T-cell (primary cell): ENCODE measurements at places on chromosomes 2 and 18. TPM values are rescaled to one million over a fixed set of nuclear protein-coding genes. Genes with fewer than 3 reads are reported as not detected.

PDE1A gene
- total RNA-seq, result not detected

GRCh38 chr2:9280224-9280623, 73.6 kb downstream of the ASAP2 start:
- no peak overlapping the region for H3K4me3 ChIP-seq
- DNase-seq, result no peak
- no peak overlapping the region for H3K27ac ChIP-seq
- peaks cover 23% of the 10 kb centered on the region for H3K27me3 ChIP-seq
- H3K4me1 ChIP-seq, result no peaks in the 10 kb centered on the region
- H3K36me3 ChIP-seq, result no peaks in the 10 kb centered on the region

GRCh38 chr2:66872081-66872985, 437.4 kb downstream of the MEIS1 start:
- DNase-seq, result no peak
- H3K4me1 ChIP-seq, result no peaks in the 10 kb centered on the region
- H3K36me3 ChIP-seq, result no peaks in the 10 kb centered on the region
- no peaks in the 10 kb centered on the region for H3K27me3 ChIP-seq
- no peak overlapping the region for H3K4me3 ChIP-seq

TMEM182 gene
- 5.7 TPM for total RNA-seq

- H3K27ac ChIP-seq, result no peak overlapping the region
- H3K4me3 ChIP-seq, result no peak overlapping the region
- no peaks in the 10 kb centered on the region for H3K36me3 ChIP-seq
- no peak for DNase-seq
Observed at GRCh38 chr2:113240915-113241911, 37.5 kb downstream of the PAX8 start.

SOX11 gene
- not detected for total RNA-seq

L3MBTL4 gene
- 0.64 TPM for total RNA-seq

PTPN2 gene
- 65.9 TPM for total RNA-seq

DNA sequence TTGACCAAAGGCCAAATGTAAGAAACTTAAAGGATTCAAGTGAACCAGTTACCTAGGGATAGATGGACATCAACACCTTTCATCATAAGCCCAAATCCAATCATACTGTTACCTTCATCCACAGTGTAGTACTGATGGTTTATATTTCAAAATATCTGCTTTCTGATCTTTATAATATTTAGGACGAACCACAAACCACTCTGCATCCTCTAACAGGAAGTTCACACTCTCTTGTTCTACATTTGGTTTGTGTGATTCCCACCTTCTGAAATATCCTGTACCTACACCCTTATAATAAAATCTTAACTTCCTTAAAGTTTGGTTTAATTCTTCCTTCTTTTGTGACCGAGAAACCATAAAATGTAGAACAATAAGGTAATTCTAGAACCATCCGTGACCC, 535.7 kb upstream of the CHAC2 start:
- H3K27me3 ChIP-seq, result no peaks in the 10 kb centered on the region
- no peaks in the 10 kb centered on the region for H3K36me3 ChIP-seq
- H3K4me1 ChIP-seq, result no peaks in the 10 kb centered on the region
- H3K27ac ChIP-seq, result no peak overlapping the region
- no peak overlapping the region for H3K4me3 ChIP-seq

GRCh38 chr2:23656597-23656973, 270.3 kb downstream of the ATAD2B start:
- no peak for DNase-seq
- no peak overlapping the region for H3K27ac ChIP-seq
- H3K27me3 ChIP-seq, result peaks cover 15% of the 10 kb centered on the region
- H3K36me3 ChIP-seq, result no peaks in the 10 kb centered on the region
- no peaks in the 10 kb centered on the region for H3K4me1 ChIP-seq

DNA sequence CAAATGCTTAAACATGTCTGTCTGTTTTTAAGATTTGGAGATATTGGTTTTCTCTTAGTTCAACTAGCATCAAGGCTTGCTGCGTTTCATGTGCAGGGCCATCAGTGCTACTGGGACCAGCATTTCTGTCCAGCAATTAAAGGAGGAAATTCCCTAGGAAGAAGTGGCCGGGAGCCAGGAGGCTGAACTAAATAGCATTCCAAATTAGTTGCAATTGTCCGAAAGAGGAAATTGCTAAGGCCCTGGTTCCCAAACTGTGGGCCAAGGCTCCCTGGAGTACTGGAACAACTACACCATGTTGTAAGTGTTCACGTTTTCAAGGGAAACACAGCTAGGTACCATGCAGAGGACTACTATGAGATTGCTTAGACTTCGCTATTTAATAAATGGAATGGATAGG, 257.9 kb downstream of the PTPRM start:
- peaks cover 2% of the 10 kb centered on the region for H3K4me1 ChIP-seq
- no peak overlapping the region for H3K27ac ChIP-seq
- H3K27me3 ChIP-seq, result no peaks in the 10 kb centered on the region
- H3K4me3 ChIP-seq, result no peak overlapping the region
- no peaks in the 10 kb centered on the region for H3K36me3 ChIP-seq

UCN gene
- total RNA-seq, result 3.8 TPM

GLI2 gene
- total RNA-seq, result 0.25 TPM

DNA sequence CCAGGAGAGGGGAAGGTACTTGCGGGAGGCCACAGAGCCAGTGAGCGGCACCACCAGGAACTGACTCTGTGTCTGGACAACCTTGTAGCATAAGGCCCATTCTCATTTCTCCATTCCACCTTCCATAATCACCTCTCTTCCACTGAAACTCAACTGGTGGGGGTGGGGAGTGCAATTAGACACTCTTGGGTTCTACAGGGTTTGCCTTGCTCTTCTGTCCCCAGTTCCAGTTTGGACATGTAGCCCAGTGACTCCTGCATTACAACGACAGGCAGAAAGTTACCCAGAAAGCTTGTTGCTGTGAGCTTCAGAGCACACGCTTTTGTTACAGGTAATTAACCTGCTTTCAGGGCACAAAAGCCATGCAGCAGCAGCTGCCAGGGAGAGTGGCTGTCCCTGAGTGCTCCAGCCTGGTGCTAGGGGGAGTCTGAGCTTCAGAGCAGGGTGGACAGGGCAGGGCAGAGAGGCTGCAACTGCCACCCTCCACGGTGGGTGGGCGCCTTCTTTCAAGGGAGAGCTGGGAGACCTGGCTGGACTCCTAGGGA, 65.2 kb downstream of the COPS8 start:
- peaks cover 3% of the 10 kb centered on the region for H3K4me1 ChIP-seq
- peaks cover 9% of the 10 kb centered on the region for H3K27me3 ChIP-seq
- no peak overlapping the region for H3K4me3 ChIP-seq

DNA sequence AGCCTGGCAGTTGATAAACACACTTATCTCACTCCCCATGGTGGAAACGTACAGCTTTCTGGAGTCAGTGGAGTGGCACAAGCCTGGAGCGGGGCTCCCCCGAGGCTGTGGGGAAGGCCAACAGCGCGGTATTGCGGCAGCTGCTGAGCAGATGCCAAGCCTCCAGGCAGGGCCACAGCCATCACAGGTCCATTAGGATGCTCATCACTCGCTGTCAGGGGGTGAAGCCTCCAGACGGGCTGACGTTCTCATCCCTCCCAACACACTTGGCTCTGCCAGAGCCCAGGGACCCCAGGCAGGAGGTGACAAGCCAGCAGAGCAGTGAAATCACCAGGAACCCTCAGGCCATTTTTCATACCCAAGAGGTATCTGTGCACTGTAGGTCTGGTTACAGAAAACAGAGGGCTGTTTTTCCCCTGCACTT, 529.2 kb upstream of the KLHL29 start:
- no peak overlapping the region for H3K27ac ChIP-seq
- H3K27me3 ChIP-seq, result no peaks in the 10 kb centered on the region
- no peak overlapping the region for H3K4me3 ChIP-seq
- DNase-seq, result no peak
- no peaks in the 10 kb centered on the region for H3K36me3 ChIP-seq

OSBPL6 gene
- 0.41 TPM for total RNA-seq

GRCh38 chr2:144529841-144530240, 9.9 kb upstream of the ZEB2 start:
- no peak overlapping the region for H3K27ac ChIP-seq
- H3K4me1 ChIP-seq, result no peaks in the 10 kb centered on the region
- no peaks in the 10 kb centered on the region for H3K27me3 ChIP-seq
- DNase-seq, result no peak
- H3K36me3 ChIP-seq, result no peaks in the 10 kb centered on the region

GRCh38 chr2:176435729-176436128, 166.5 kb downstream of the MTX2 start:
- H3K36me3 ChIP-seq, result no peaks in the 10 kb centered on the region
- no peak overlapping the region for H3K27ac ChIP-seq
- no peak overlapping the region for H3K4me3 ChIP-seq

- H3K4me3 ChIP-seq, result no peak overlapping the region
- H3K4me1 ChIP-seq, result no peaks in the 10 kb centered on the region
Observed at GRCh38 chr2:199818026-199818425, 33.0 kb downstream of the FTCDNL1 start.

- DNase-seq, result no peak
- H3K27ac ChIP-seq, result no peak overlapping the region
- no peaks in the 10 kb centered on the region for H3K36me3 ChIP-seq
- H3K4me1 ChIP-seq, result no peaks in the 10 kb centered on the region
- H3K27me3 ChIP-seq, result no peaks in the 10 kb centered on the region
- no peak overlapping the region for H3K4me3 ChIP-seq
Observed at GRCh38 chr2:181438261-181438660, 18.9 kb upstream of the ITGA4 start.

GRCh38 chr2:158776231-158776630, 18.9 kb upstream of the DAPL1 start:
- no peak for DNase-seq
- peaks cover 3% of the 10 kb centered on the region for H3K27me3 ChIP-seq
- no peak overlapping the region for H3K27ac ChIP-seq
- no peaks in the 10 kb centered on the region for H3K4me1 ChIP-seq
- no peaks in the 10 kb centered on the region for H3K36me3 ChIP-seq

GRCh38 chr2:164114937-164115336, 379.1 kb upstream of the FIGN start:
- H3K36me3 ChIP-seq, result no peaks in the 10 kb centered on the region
- no peak overlapping the region for H3K27ac ChIP-seq
- H3K4me3 ChIP-seq, result no peak overlapping the region
- no peaks in the 10 kb centered on the region for H3K27me3 ChIP-seq
- DNase-seq, result no peak

C2orf78 gene
- total RNA-seq, result not detected

- H3K36me3 ChIP-seq, result peaks cover 28% of the 10 kb centered on the region
- H3K4me3 ChIP-seq, result no peak overlapping the region
- H3K4me1 ChIP-seq, result peaks cover 5% of the 10 kb centered on the region
- H3K27me3 ChIP-seq, result no peaks in the 10 kb centered on the region
- no peak overlapping the region for H3K27ac ChIP-seq
- DNase-seq, result no peak
Observed at GRCh38 chr2:162265666-162266459, 22.6 kb upstream of the FAP start.

CRYGD gene
- total RNA-seq, result not detected

DNA sequence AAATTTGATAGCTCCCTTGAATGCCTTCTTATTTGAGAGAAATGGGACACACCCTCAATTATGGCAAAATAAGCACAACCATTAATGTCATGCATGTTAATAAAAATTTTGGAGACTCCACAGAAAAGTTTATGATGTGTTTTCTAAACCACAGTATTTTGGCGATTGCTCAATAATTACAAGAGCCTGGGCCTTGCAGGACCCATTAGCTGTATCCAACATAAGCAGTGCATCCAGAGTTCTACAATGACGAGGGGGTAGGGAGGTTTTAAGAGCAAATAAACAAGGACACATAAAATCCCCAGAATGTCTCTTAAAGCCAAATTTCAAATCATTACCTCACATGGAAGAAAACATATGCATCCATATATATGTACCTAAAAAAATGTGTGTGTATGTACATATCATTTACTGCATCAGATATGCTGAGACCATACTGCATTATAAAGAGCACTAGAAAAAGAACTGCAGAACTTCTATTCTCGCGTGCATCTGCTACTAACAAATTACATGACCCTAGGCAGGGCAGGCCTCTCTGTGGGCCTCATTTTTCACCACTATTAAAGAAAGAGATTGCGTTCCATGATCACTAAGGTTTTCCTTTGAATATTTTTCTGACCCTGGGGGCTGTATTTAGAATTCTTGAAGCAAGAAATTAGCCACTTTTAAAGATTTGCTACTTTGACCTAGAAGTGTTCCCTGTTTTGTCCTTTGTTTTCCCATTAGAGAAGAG, 38.0 kb downstream of the CMPK2 start:
- H3K4me1 ChIP-seq, result no peaks in the 10 kb centered on the region
- H3K27ac ChIP-seq, result no peak overlapping the region
- H3K27me3 ChIP-seq, result no peaks in the 10 kb centered on the region
- no peaks in the 10 kb centered on the region for H3K36me3 ChIP-seq
- no peak for DNase-seq
- no peak overlapping the region for H3K4me3 ChIP-seq

GRCh38 chr2:234708091-234708683, 211.3 kb upstream of the ARL4C start:
- H3K4me3 ChIP-seq, result no peak overlapping the region
- no peaks in the 10 kb centered on the region for H3K36me3 ChIP-seq
- no peak for DNase-seq
- no peak overlapping the region for H3K27ac ChIP-seq

- no peak overlapping the region for H3K4me3 ChIP-seq
- H3K27ac ChIP-seq, result no peak overlapping the region
- H3K4me1 ChIP-seq, result peaks cover 10% of the 10 kb centered on the region
- DNase-seq, result no peak
- H3K36me3 ChIP-seq, result no peaks in the 10 kb centered on the region
- H3K27me3 ChIP-seq, result no peaks in the 10 kb centered on the region
Observed at GRCh38 chr2:65402780-65403528, 29.4 kb downstream of the SPRED2 start.

DNA sequence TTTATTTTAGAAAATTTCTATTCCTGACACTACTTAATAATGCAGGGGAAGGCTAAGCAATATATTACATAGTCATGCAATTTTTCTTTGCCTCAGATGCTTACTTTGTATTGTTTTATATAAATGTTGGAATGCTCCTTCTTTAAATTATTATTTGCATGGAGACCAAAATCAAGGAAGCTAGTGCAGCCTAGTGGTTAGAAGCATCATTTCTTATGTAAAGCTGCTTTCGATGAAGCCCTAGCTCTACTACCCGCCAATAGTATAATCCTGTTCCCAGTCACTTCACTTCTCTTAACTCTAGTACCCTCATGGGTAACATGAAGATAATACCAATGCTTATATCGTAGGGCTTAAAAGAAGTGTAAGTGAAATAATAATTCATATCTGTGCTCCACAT, 198.9 kb downstream of the LRATD1 start:
- H3K36me3 ChIP-seq, result no peaks in the 10 kb centered on the region
- no peak overlapping the region for H3K27ac ChIP-seq
- no peak overlapping the region for H3K4me3 ChIP-seq
- no peaks in the 10 kb centered on the region for H3K27me3 ChIP-seq

BAZ2B gene
- total RNA-seq, result 38.5 TPM

GRCh38 chr18:3852321-3852720, 402.3 kb downstream of the TGIF1 start:
- no peaks in the 10 kb centered on the region for H3K27me3 ChIP-seq
- H3K4me3 ChIP-seq, result no peak overlapping the region
- H3K27ac ChIP-seq, result no peak overlapping the region
- no peaks in the 10 kb centered on the region for H3K4me1 ChIP-seq
- no peaks in the 10 kb centered on the region for H3K36me3 ChIP-seq

DNA sequence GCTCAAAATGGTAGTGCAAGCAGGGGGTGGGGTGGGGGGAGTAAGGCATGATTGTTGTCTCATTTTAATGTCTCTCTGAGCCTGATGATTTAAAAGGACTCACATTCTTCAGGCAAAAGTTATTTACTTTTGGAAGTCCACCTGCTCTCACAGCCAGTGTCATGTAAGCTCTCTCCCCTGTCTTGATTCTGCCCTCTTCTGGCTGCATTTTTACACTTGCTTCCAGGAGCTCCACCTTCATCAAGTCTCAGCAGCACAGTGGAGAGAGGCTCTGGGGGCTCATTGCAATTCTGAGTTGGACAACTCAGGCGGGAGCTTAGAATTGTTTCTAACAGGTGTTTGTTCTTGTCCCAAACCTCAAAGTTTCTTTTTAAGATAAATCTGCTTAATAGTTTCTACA, 39.2 kb downstream of the GNAL start:
- H3K27ac ChIP-seq, result no peak overlapping the region
- peaks cover 21% of the 10 kb centered on the region for H3K27me3 ChIP-seq
- H3K4me1 ChIP-seq, result no peaks in the 10 kb centered on the region
- no peaks in the 10 kb centered on the region for H3K36me3 ChIP-seq
- no peak for DNase-seq
- no peak overlapping the region for H3K4me3 ChIP-seq
